ENCODE measurements at places on chromosomes 5 and 9.

GRCh38 chr9:77877976-77878375, 153.6 kb downstream of the GNAQ start:
- DNase-seq: no peak

DNA sequence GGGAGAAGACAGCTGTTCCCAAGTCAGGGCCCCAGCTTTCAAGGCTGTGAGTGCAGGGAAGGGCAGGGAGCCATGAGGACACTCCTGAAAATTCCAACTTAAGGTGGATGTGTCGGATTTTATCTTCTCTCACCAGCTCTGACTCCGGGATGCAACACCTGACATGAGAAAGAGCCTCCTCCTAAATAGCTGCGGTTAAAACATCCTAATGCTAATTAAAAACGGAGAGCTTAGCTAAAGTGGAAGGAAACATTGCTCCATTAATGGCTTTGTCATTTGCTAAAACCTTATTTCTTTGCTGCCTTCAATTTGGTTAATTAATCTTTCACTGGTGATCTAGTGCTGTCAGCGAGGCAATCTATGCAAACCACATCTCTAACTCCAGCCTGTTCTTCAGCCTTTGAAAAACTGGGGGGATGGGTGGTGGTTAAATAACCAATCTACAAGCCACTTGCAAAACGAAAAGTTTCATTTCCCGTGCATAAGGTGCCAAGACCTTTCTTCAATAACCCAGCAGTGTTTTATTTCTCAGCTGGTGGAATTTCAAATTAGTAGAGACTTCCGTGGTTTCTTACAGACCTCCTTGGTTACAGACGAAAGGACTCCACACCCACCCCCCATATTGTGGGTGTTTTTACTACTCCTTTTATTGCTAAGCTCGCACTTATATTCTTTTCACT, 379.6 kb downstream of the MLLT3 start:
- no peak for DNase-seq

DNA sequence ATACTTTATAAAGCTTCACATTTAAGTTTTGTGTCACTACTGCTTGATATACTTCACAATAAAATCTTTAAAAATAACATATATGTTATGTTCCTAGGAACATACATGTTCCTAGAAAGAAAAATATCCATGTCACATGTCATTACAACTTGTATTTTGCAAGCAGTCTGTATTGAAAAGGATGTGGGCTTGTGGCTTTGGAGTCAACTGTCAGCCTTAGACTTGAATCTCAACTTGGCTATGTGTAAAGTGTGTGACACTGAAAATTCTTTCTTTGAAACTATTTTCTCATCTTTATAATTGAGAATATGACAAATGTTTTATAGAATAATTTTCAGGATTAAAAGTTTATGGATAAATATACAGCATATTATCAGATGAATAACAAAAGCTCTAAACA, 273.1 kb downstream of the KIAA0825 start:
- DNase-seq: no peak

DNA sequence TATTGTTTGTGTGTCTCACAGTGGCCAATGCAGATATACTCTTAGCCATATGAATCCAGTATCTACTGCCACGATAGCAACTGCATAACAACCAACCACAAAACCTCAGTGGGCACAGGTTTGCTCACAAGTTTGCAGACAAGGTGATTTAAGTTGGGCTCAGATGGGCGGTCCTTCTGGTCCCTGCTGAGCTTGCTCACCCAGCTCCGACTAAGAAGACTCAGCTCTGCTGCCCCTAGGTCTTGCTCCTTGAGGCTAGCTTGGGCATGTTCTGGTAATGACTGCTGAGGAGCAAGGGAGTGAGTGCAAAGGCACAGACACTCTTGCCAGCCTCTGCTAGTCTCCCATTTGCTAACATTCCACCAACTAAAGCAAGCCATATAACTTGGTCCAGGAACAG, 52.6 kb downstream of the MTX3 start:
- no peak for DNase-seq

All from RKO (cell line).